Spleen (tissue), 13 donors: ENCODE measurements at places on chromosomes 12 and 14. TPM values are rescaled to one million over a fixed set of nuclear protein-coding genes. Genes with fewer than 3 reads are reported as not detected.

GRCh38 chr12:2624543-2625288, 170.1 kb upstream of the FKBP4 start:
- DNase-seq: no peak
- H3K27ac ChIP-seq: no peak overlapping the region
- no peak overlapping the region for H3K4me3 ChIP-seq

GRCh38 chr12:24206621-24207020, 257.2 kb upstream of the SOX5 start:
- no peaks in the 10 kb centered on the region for H3K4me1 ChIP-seq
- H3K27ac ChIP-seq: no peak overlapping the region
- no peak for DNase-seq
- H3K36me3 ChIP-seq: no peaks in the 10 kb centered on the region
- H3K4me3 ChIP-seq: no peak overlapping the region
- no peaks in the 10 kb centered on the region for H3K27me3 ChIP-seq

- peaks cover 4% of the 10 kb centered on the region for H3K27me3 ChIP-seq
- DNase-seq: no peak
- peak overlapping the region; percentile 63 for H3K27ac ChIP-seq
- H3K4me1 ChIP-seq: peaks cover 16% of the 10 kb centered on the region
Observed at GRCh38 chr12:109720152-109720856, 6.7 kb downstream of the FAM222A start.

DNA sequence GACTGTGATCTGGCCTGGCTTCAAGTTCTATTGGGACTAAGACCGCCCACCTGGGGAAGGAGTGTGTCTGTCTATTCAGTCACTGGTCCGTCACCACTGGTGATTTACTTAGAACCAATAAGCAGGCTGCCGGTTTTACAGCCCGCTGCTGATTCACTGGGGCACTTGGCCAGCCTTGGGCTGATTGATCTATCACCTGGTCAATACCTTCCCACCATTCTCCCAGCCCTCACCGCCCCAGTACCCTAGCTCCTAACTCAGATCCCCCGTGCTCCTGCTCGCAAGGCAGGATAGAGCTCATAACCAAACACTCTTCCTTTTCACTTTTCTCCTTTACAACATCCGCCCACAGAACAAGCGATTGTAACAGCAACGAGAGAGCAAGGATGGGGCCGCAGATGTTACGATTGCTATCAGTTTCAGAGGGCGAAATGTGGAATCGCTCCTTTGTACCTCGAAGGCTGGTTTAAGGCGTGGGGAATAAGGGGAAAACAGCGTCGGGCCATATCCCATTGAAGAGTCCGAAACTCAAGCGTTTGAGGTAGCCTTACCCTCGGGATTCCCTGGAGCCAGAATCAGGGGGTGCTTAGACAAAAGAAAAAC, 672 bp downstream of the RDH11 start:
- peak; percentile 83 for DNase-seq
- H3K4me3 ChIP-seq: peak overlapping the region; percentile 81
- H3K27ac ChIP-seq: peak overlapping the region; percentile 79
- H3K36me3 ChIP-seq: peaks cover 31% of the 10 kb centered on the region
- H3K27me3 ChIP-seq: no peaks in the 10 kb centered on the region
- H3K4me1 ChIP-seq: peaks cover 22% of the 10 kb centered on the region

The SAMD4A gene
- 24.9 TPM for total RNA-seq

GRCh38 chr12:42128327-42128726, 16.3 kb downstream of the GXYLT1 start:
- DNase-seq: no peak
- H3K4me1 ChIP-seq: peaks cover 12% of the 10 kb centered on the region
- H3K27ac ChIP-seq: no peak overlapping the region
- H3K27me3 ChIP-seq: no peaks in the 10 kb centered on the region
- H3K36me3 ChIP-seq: no peaks in the 10 kb centered on the region

- peaks cover 19% of the 10 kb centered on the region for H3K4me1 ChIP-seq
- H3K27me3 ChIP-seq: no peaks in the 10 kb centered on the region
- peak; percentile 14 for DNase-seq
- H3K4me3 ChIP-seq: no peak overlapping the region
- H3K36me3 ChIP-seq: no peaks in the 10 kb centered on the region
Observed at GRCh38 chr12:2636741-2637340, 157.9 kb upstream of the FKBP4 start.

The CCDC177 gene
- total RNA-seq: not detected

The VWF gene
- 495 TPM for total RNA-seq

The CNTN1 gene
- 5.6 TPM for total RNA-seq

- no peaks in the 10 kb centered on the region for H3K36me3 ChIP-seq
- no peak for DNase-seq
- H3K4me3 ChIP-seq: no peak overlapping the region
- H3K27me3 ChIP-seq: no peaks in the 10 kb centered on the region
Observed at GRCh38 chr14:54797556-54797955, 105.1 kb downstream of the GCH1 start.

DNA sequence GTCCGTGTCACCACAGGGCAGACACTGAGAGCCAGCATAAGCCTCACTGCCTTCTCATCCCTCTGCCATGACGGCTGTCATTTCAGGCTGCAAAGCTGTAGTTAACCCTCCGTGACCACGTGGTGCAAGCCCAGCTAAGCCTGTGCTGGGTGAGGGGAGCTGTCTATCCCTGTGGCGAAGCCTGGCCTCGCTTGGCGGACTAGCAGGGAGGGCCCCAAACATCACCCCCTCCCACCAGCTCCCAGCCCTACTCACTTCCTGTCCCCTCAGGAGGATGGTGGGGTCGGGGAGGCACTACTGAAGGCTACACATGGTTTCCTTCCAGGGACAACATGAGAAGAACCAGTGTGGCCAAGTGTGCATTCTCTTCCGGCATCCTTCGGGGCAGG, 88.2 kb downstream of the CHGA start:
- no peak for DNase-seq
- H3K27me3 ChIP-seq: no peaks in the 10 kb centered on the region
- H3K36me3 ChIP-seq: no peaks in the 10 kb centered on the region
- peaks cover 95% of the 10 kb centered on the region for H3K4me1 ChIP-seq
- peak overlapping the region; percentile 69 for H3K27ac ChIP-seq
- H3K4me3 ChIP-seq: no peak overlapping the region

GRCh38 chr14:72970824-72971434, 44.7 kb downstream of the DCAF4 start:
- no peak overlapping the region for H3K27ac ChIP-seq
- no peaks in the 10 kb centered on the region for H3K27me3 ChIP-seq
- peaks cover 69% of the 10 kb centered on the region for H3K36me3 ChIP-seq

GRCh38 chr14:102601378-102601925, 9.0 kb downstream of the RCOR1 start:
- no peaks in the 10 kb centered on the region for H3K36me3 ChIP-seq
- no peak for DNase-seq
- H3K27me3 ChIP-seq: no peaks in the 10 kb centered on the region
- H3K27ac ChIP-seq: no peak overlapping the region
- no peak overlapping the region for H3K4me3 ChIP-seq
- H3K4me1 ChIP-seq: peaks cover 77% of the 10 kb centered on the region

- peaks cover 37% of the 10 kb centered on the region for H3K4me1 ChIP-seq
- no peak overlapping the region for H3K4me3 ChIP-seq
- no peaks in the 10 kb centered on the region for H3K36me3 ChIP-seq
- H3K27me3 ChIP-seq: peaks cover 64% of the 10 kb centered on the region
- H3K27ac ChIP-seq: no peak overlapping the region
- DNase-seq: peak; percentile 92
Observed at GRCh38 chr12:132614861-132615578, 3.6 kb upstream of the P2RX2 start.

The ITGA7 gene
- 20.2 TPM for total RNA-seq

DNA sequence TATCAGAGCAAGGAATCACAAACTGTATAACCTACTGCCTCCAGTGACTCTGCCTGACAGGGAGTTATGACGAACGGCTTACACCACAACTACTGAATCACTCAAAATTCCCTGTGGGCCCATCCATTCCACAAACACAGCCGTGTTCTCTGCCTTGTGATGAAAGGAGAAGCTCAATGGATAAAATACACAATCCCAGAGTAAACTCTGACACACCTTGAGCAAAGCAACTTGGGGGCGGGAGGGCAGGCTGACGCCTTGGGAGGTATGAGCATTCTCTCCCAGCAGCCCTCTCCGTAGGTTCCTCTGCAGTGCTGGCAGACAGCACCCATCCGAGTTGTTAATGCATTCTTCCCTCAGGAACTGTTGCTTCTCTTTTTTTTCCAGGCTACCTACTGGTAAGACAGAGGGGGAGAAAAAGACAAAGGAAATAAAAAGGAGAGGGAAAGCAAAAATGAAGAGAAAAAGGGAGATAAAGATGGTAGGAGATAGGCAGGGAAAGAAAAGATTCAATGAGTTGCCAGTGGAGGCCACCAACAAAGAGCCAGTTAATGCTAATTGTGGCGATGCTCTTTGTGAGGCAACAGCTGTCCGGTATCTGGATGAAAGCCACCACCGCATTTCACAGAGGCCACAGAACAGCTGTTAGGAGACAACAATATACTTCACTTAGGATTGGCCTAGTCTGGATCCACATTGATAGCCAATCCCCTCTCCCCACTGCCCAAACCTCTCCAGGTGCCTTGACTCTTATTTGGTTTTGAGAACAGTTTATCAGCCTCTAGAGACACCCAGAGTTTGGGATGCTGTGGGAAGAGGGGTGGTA, 4.7 kb upstream of the DIO2 start:
- no peak overlapping the region for H3K4me3 ChIP-seq
- no peaks in the 10 kb centered on the region for H3K27me3 ChIP-seq
- no peaks in the 10 kb centered on the region for H3K36me3 ChIP-seq
- DNase-seq: no peak
- no peaks in the 10 kb centered on the region for H3K4me1 ChIP-seq

The PPP1R1A gene
- not detected for total RNA-seq

The C12orf50 gene
- 0.27 TPM for total RNA-seq

The LRRK2 gene
- 93.0 TPM for total RNA-seq

- peak; percentile 82 for DNase-seq
- H3K27ac ChIP-seq: peak overlapping the region; percentile 97
- H3K36me3 ChIP-seq: no peaks in the 10 kb centered on the region
- peaks cover 80% of the 10 kb centered on the region for H3K4me1 ChIP-seq
Observed at GRCh38 chr14:73755434-73756014, 41.3 kb upstream of the PNMA1 start.

DNA sequence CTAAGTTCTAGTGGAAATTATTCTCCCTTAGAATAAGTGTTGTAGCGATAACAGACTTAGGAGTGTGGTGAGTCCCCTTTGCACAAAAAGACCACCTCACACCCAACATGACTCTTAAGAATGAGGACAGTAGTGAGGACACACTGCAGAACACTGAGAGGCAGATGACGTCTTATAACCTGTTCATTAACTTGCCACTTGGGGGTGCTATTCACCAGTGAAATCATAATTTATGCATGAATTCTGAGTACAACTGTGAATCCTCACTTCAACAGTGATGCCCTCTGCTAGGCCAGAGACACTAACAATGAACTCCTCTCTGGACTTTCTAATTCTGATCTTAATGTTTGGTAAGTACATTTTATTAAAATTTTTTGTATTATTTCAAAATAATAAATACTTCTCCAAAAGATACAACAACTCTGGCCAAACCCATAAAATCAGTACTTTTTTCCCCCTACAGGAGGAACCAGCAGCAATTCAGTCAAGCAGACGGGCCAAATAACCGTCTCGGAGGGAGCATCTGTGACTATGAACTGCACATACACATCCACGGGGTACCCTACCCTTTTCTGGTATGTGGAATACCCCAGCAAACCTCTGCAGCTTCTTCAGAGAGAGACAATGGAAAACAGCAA, 274.7 kb downstream of the DAD1 start:
- H3K27me3 ChIP-seq: no peaks in the 10 kb centered on the region
- H3K27ac ChIP-seq: no peak overlapping the region
- no peaks in the 10 kb centered on the region for H3K4me1 ChIP-seq
- DNase-seq: no peak

The MAP1LC3B2 gene
- 1.6 TPM for total RNA-seq

DNA sequence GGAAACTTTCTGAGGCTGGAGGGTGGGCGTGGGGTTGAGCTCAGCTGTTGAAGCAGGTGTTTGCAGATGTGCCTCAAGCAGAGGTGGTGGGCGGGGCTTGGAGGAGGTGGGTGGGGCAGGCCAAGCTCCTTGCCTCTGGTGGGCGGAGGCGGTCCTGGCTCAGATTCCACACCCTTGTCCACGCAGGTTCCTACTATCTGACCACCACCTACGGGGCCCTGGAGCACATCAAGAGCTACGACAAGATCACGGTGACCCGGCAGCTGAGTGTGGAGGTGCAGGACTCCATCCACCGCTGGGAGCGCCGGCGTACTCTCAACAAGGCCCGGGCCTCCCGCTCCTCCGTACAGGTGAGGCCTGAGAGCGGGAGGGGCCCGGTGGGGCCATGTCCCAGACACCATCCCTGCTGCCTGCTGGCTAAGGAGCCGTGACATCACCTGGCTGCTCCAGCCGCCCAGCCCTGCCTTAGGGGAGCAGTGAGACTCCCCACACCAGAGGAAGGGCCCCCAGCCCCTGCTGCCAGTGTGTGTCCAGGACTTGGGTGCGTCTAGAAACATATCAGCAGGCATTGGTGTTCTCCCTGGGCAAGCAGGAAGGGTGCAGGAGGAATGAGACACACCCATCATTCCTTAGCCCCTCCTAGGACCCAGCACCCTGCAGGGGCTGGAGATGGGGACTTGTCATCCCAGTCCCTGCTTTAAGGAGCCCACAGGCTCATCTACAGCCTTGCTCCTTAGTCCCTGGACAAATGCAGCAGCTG, 63.4 kb downstream of the LGMN start:
- H3K27me3 ChIP-seq: no peaks in the 10 kb centered on the region
- H3K4me3 ChIP-seq: no peak overlapping the region
- H3K4me1 ChIP-seq: peaks cover 9% of the 10 kb centered on the region
- no peak overlapping the region for H3K27ac ChIP-seq
- H3K36me3 ChIP-seq: peaks cover 44% of the 10 kb centered on the region

DNA sequence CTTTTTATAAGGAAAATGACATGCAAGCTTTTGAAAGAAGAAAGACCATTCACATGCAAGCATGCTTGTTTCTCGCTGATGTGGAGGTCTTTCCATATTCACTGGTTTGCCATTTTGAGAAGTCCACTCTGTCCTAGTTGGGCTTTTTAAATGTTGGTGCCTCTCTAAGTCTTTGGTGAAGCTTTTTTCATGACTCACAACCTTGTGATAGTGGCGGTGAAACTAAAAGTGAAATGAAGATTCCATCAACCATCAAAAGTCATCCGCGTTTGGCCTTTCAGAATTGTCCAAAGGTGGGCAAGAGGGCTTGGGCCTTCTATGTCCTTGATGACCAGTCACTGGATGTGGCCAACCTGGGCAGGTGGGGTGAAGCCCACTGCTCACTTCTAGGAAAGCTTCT, 4.3 kb downstream of the LRRC74A start:
- no peaks in the 10 kb centered on the region for H3K27me3 ChIP-seq
- H3K4me1 ChIP-seq: peaks cover 18% of the 10 kb centered on the region
- H3K27ac ChIP-seq: no peak overlapping the region
- H3K4me3 ChIP-seq: no peak overlapping the region
- DNase-seq: no peak

The HVCN1 gene
- 46.9 TPM for total RNA-seq

DNA sequence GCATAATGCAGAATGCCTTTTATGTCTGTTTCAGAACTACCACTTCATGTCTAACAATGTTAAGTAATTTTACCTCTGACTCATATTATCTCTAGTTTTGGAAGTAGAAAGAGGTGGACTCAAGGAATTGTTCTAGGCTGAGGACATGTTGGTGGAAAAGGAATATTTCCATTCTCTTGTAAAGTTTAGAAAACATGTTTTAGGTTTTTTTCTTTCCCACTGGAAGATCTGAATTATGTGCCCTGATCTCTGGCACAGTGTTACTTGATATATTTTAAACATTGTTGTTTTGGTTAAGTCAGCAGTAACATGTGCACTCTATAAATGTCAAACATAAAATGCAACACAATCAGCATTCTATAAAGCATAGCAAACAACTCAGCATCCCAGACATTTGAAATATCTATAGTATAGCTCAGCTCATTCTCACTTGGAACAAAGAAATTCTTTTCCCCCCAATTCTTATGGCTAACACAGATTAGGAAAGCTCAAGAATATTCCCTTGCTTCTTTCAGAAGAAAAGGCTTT, 202.3 kb downstream of the STXBP6 start:
- DNase-seq: no peak
- H3K36me3 ChIP-seq: no peaks in the 10 kb centered on the region
- H3K27me3 ChIP-seq: no peaks in the 10 kb centered on the region
- H3K4me3 ChIP-seq: no peak overlapping the region
